ENCODE measurements at places on chromosomes 12 and 14.

GRCh38 chr12:46794593-46795190 is 31.1 kb downstream of the SLC38A4 start:
- DNase-seq, result no peak

- DNase-seq, result no peak
Measured at GRCh38 chr12:120862664-120863063, 41.5 kb downstream of the SPPL3 start.

GRCh38 chr14:99773521-99774497 is 19.4 kb upstream of the EML1 start:
- DNase-seq, result no peak

- DNase-seq, result no peak
Measured at GRCh38 chr14:90629471-90629870, 186.8 kb downstream of the TTC7B start.

- no peak for DNase-seq
Measured at GRCh38 chr14:57875296-57875695, 9.4 kb upstream of the SLC35F4 start.

DNA sequence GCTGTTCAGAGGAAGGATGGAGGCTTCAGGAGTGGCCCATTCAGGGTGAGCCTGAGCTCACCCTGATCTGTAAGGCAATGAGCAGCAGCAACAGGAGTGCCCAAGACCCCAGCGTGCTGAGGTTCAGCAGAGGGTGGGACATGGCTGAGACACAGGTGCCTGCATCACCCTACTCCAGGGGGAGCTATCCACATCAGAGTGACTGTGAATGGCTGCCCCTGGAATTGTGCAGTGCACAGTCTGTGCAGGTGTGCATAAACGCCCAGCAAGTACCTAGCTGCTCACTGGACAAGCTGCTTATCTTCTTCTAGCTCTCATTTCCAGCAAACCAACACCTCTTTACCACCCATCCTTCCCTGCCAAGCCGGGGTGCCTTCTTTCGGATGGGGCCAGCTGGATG is 140.6 kb upstream of the PRMT8 start:
- DNase-seq, result no peak

All from activated CD4-positive, CD25-positive, alpha-beta regulatory T cell (primary cell).